Activated T-helper 1 cell treated with anti-CD3 and anti-CD28 coated beads, Interleukin-2, amount 50 U/mL, for 16 hours (primary cell): ENCODE measurements at places on chromosomes 13 and 19.
A peak's percentile ranks its signal among the peaks of the same experiment; 100 is the strongest.

GRCh38 chr19:13503570-13504235, 2.6 kb downstream of the CACNA1A start:
- no peak for DNase-seq

GRCh38 chr13:45047394-45048310, 58.3 kb downstream of the GPALPP1 start:
- DNase-seq = peak; percentile 53

GRCh38 chr13:46355901-46356590, 31.0 kb downstream of the RUBCNL start:
- DNase-seq = no peak

- DNase-seq = no peak
Observed at GRCh38 chr13:91417660-91418325, 19.4 kb downstream of the GPC5 start.

- no peak for DNase-seq
Observed at GRCh38 chr19:55253842-55254624, 4.8 kb downstream of the PPP6R1 start.

GRCh38 chr13:106276876-106277275, 258.6 kb downstream of the EFNB2 start:
- DNase-seq = no peak

GRCh38 chr13:48726711-48727110, 73.0 kb downstream of the CYSLTR2 start:
- DNase-seq = no peak

- DNase-seq = peak; percentile 75
Observed at GRCh38 chr19:41887711-41888382, 4.9 kb downstream of the ARHGEF1 start.

GRCh38 chr19:4456843-4457653, 546 bp downstream of the UBXN6 start:
- peak; percentile 46 for DNase-seq

DNA sequence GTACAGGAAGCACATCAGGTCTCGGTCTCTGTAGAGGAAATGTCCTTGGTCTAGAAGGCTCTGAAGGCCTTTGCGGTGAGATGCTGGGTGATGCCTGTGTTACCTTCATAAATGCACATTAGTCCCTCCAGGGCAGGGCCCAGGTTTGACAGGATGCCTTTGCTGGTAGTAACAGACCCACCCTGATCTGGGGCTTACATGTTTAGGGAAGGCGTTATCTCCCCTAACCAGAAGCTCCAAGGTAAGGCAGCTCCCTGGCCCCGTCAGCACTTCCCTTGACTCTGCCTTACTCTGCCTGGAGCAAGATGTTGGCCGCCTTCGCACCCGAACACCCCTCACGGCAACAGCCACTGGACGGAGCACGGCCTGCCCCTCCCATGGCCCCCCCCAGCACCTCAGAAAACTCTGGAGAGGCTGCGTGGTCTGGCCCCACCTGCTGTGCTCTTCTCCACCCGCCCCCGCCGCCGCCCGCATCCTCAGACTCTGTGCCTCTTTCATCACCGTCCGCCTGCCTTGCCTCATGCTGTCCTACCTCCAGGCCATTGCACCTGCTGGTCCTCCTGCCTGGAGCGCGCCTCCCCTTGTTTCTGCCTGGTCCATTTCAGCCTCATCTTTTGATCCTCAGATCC, 9.1 kb downstream of the AP2A1 start:
- DNase-seq = no peak

DNA sequence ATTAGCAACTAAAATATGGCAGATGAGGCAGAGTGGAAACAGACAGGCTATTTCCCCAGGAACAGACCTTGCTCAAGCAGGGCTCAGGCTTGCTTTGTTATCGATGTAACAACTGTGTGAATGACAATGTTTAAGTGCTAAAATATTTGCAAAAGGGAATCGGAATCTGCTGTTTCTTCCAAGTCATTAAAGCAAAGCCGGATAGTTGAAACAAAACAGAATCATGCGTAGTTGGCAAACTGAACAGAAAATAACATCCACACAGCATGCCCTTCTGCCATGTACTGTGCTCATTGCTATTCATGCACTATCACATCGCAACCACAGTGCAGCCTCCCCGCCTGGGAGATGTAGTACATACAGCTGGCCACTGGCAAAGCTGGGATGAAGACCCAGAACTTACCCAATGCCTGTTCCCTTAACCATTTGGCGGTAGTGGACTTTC, 799.1 kb downstream of the DIAPH3 start:
- no peak for DNase-seq

DNA sequence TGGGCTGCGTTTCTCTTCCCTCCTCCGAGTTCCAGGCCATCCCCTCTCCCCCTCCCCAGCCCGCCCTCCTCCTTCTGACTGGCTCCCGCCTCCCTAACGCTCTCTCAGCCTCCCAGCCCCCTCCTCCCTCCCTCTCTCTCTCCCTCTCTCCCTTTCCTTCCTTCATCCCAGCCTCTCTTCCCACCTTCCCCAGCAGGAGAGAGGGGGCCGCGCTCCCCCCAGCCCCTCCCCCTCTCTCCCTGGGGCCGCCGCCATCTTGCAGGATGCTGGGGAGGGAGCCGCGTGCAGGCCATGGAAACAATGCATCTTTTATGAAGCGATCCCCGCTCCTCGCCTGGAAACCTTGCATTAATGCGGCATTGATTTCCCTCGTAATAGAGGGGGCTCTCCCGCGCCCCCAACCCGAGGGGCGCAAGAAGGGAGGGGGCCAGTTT, 42.6 kb upstream of the ADGRL1 start:
- peak; percentile 14 for DNase-seq

DNA sequence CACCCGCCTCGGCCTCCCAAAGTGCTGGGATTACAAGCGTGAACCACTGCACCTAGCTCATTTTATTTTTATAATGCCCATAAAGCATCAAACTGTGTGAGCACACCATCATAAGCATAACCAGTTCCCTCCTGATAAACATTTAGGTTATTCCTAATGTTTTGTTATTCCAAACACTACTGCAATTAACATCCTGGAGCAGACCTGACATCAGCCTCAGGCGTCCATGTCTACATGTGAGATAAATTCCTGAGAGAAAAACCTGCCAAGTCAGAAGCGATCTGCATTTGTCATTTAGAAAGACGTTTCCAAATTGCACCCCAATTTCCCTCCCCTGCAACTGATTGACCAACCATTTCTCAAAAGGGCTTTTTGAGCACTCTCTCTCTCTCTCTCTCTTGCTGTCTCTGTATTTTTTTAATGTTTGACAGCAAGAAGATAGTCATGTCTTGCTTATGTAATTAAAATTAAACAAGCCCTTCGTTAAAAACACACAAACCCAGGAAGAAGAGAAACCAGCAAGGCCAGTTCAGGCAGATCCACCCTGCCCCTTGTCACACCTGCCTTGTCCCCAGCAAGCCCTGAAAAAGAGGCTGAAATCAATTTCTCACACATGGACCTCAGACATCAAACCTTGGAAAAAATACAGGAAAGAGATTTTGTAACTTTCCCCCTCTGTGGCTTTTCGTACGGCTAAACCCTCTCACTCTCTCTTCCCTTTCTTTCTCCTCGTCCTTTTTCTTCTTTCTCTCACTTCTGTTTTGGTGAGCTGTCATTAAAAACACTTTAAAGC, 9.9 kb downstream of the LYPD3 start:
- DNase-seq = no peak

GRCh38 chr19:39436350-39436716, 584 bp upstream of the RPS16 start:
- no peak for DNase-seq

DNA sequence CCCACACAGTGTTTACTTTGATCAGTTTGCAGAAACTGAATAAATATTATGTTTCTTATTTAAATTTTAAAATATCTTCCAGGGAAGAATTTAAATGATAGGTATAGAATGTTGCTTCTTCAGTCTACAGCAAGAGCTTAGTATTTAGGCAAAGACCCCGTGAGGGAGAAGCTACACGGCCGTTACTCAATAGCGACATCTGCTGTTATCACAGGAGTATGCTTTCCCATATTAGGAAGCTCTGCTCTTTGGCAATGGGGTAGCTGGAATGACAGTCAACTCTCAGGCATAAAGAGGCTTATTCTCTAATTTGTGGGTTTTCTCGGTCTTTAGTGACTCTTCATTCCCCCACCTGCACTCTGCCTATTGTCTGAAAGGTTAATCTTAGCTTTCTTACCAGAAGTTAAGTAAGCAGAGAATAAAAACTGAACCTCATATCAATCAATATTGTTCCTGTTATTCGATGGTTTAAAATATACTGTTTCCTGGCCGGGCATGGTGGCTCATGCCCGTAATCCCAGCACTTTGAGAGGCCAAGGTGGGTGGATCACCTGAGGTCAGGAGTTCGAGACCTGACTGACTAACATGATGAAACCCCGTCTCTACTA, 13.2 kb upstream of the LHFPL6 start:
- no peak for DNase-seq

DNA sequence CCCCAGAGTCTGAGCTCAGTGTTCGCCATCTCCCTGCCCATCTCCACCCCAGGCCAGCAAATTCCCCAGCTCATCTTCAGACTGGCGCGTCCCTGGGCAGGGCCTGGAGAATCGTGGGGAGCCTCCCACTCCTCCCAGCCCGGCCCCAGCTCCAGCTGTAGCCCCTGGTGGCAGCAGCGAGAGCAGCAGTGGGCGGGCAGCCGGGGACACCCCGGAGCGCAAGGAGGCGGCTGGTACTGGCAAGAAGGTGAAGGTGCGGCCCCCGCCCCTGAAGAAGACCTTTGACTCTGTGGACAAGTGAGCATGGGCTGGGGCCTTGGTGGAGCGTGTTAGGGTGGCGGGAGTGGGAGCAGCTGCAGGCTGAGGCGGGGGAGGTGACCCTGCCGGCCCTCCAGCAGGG, 8.4 kb upstream of the PRR19 start:
- DNase-seq = no peak

DNA sequence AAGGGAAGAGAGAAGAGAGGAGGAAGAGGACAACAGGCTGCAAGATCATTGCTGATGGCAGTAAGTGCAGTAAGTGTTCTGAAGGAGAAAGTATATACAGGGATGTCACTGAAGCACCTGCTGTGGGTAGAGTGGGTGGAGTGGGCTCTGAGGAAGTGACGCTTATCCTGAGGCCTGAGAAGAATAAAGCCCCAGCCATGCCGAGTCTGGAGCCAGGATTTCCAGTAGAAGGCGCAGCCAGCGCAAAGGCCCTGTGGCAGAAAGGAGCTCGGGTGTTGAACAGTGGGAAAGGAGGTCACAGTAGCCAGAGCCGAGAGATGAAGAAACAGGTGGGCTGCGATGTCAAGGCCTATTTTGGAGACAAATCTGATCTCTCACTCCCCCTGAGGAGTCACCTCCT, 31.8 kb upstream of the ADGRE5 start:
- DNase-seq = no peak

DNA sequence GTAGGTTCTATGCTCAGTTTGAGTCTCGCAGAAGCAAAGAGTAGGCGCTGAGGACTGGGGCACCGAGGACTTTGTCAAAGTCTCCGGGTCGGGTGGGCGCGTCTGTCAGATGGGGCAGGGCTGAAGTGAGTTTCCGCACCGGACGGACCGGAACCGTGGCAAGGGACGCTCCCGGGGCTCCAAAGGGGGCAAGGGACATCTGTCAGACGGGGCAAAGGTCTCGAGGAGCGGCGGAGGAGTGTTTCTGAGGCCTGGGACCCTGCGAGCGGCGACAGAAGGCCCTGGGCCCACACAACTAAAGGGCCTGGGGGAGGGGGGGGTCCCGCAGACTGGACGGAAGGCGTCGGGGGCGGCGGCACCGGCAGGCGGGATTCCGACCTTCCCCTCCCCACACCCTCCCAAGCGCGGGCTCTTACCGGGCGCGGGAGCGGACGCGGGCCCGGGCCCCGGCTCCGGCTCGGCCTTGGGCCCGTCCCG, 13.3 kb upstream of the AKAP8L start:
- no peak for DNase-seq

DNA sequence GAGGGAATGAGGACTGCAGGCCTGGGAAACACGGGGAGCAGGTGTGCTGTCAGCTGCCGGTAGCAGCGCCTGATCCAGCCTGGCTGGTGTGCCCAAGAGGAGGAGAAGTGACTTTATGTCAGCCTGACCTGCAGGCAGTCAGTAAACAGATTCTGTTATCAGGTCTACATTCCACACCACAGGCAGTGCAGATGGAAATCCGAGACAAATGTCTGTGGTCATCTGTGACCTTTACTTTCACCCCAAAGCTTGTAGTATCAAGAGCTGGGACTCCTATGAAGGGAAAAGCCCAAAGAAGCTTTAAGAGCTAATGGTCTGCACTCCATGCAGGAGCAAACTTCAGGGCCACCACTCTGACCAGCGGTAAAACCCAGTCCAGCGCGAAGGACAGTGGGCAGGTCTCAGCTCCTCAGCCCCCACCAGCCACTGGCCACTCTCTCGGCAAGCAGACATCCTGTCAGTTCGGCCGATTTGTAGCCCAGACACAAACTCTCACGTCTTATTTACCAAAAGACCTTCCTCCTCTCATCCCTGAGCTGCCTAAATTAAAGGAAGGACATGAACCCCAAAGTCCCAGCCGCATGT, 7.7 kb downstream of the EPS15L1 start:
- DNase-seq = no peak

DNA sequence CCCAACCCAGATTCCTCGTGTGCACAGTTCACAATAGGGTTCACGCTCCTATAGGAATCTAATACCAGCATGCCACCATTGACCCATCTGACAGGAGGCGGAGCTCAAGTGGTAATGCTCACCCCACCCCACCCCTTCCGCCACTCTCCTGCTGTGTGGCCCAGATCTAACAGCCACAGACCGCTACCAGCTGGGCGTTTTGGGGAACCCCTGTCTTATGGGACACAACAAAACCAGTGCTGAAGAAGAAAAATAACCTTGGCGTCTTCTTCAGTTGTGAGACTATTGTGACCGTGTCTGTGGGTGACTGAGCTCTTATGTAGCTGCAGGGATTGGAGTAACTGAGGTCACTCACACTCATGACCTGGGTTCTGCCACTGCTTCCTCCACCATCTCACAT, 5.2 kb upstream of the OR10H1 start:
- no peak for DNase-seq

DNA sequence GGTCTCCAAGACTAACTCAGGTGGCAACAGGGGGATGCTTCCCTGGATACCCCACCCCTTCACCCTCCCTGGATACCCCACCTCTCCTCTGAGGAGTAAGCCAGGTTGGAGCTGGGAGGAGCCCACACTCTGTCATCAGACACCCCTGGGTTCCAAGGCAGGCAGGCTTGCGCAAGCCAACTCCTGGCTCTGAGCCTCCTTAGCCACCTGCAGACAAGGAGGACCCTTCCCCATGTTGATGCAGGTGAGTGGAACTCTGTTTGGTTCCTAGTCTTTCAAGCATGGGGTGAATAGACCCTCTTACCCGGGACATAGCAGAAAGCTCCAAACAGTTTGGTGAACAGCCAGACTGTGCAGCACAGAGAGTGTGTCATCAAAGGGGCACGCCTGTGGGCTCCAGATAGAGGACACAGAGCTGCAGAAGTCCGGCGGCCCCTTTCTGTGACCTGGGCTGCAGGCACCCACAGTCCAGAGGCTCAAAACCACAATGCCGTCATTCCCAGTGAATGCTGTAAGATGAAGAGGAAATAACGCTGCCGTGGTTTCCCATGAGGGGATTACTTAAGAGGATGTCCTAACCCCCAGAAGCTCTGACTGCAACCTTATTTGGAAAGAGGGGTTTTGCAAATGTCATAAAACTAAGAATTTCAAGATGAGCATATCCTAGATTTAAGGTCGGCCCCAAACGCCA, 12.1 kb upstream of the HAS1 start:
- DNase-seq = no peak

GRCh38 chr13:42305503-42305902, 33.6 kb downstream of the AKAP11 start:
- no peak for DNase-seq
